ENCODE measurements at places on chromosomes 11 and 22.
A peak's percentile ranks its signal among the peaks of the same experiment; 100 is the strongest.

DNA sequence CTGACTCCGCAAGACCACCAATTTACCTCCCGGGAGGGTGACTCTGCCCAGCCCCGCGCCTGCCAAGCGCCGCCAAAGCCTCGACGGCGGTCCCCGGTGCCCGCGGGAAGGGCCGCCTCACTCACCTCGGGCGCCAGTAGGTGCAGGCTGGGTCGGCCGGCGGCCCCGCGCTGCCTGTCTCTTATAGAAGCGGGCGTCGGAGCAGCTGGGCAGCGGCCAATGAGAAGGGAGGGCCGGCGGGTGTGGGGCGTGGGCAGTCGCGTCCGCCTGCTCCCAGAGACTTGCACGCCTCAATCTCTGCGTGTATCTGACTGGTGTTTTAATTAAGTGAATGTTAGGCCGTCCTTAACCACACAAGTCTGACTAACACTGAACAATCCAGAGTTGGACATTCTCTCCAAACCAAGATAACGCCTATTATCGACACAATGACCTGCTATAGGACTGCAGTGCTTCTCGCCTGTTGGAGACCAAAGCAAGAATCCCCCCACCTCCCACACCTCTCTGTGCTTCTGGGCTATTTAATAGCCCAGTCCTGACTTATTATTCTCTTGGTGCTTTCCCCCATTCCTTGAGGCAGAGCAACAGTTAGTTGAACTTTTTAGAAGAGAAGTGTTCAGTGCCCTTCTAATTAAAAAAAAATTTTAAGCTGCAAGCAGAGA lies at the start of gene TPH1:
TSS of gene TPH1 (minus strand) at position 154 of the 662 bp plus-strand sequence. CDS start 5,507 bp downstream, outside the sequence.
- DNase-seq, result no peak

- no peak for DNase-seq
Measured at GRCh38 chr22:44731357-44731970, 20.9 kb upstream of the ARHGAP8 start.

- DNase-seq, result no peak
Measured at GRCh38 chr11:40246983-40247382, 1212.5 kb downstream of the LRRC4C start.

DNA sequence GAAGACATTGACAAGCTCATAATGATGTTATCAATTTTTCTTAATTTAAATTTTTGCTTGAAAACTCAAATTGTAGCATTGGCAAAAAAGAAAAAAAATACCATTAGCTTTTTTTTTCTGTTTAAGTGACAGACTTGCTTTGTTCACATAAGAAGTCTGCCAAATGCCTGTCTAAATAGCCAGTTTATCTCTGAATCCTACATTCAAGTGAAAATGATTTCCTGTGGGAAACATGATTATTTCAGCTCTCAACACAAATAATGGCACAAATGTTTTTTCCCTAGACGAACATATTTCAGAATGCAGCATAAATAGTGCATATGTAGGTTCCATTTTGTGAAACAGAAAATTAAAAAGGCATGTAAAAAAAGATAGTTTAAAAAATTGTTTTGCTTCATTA lies 23.5 kb downstream of the TYR start:
- DNase-seq, result no peak

DNA sequence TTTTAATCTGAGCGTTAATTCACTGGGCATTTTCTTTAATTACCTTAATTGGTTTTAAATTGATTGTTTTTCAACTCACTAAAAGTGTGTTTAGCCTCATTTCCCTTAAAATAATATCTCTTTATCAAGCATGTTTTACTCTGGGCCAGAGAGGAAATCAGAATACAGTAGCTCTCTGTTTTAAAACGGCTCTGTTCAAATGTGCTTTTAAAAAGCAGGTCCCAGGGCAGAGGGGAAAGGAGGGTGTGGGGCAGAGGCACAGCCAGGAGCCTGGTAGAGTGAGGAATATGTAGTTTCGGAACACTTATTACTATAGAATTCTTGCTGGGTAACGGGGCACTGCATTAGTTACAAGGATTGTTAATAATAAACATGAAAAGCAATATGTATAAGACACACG lies 47.6 kb downstream of the FBXO7 start:
- no peak for DNase-seq

- no peak for DNase-seq
Measured at GRCh38 chr22:36324414-36324813, 63.4 kb downstream of the MYH9 start.

DNA sequence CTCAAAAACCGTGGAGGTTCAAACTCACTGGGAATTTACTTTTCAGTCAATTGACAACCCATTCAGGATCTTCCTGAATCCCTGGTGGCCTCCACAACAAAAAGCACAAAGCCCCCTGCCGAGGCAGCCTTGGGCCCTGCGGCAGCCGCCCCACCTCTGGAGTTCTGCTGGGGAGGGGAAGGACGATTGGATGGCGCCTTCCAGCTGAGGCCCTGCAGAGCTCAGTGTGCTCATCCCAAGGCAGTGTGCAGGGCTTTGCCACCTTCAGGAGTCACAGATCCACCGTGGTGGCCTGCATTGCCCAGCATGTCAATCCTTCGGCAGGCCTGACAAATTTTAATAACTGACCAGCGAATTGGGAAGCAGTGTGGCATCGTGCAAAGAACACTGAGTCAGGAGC lies 7.4 kb downstream of the ZFTA start:
- no peak for DNase-seq

DNA sequence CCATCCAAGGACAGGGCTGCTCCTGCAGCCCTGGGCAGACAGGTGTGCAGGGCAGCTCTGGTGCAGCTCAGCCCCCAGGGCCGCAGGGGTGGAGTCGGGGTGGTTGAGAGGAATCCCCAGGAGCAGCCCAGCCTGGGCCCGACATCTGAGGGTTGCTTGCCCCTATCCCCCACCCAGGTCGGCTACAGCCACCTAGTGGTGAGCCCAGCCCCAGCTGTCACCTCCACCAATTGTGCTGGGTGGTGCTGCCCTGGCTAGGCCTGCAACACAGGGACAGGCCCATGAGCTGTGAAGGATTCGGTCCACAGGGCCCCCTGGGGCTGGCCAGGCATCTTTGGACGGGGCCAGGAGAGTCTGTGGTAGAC lies 29.6 kb downstream of the RTN4R start:
- DNase-seq, result peak; percentile 37

DNA sequence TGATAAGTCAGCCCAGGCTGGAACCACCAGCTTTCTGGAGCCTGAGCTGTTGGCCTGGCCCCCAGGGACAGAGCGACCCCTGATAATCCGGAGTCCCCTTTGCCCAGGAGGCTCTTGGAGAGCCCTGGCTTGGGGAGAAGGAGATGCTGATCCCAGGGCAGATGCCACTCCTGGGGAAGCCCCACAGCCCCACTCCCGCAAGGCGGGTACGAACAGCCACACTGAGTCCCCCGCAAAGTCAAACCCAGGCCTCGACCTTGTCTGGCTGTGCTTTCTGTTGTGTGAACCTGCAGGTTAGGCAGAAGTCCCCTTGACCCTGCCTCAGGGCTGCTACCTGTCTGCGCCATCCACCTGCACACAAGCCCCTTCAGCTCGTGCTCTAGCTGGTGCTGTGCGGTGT lies 108.0 kb downstream of the KCNQ1OT1 start:
- no peak for DNase-seq

- DNase-seq, result no peak
Measured at GRCh38 chr11:86117001-86117711, 48.3 kb upstream of the PICALM start.
